ENCODE measurements at places on chromosomes 16 and 17.

- no peak for DNase-seq
Measured at GRCh38 chr17:81092518-81093095, 57.7 kb downstream of the BAIAP2 start.

- DNase-seq, result no peak
Measured at GRCh38 chr16:76941113-76941512, 249.9 kb upstream of the MON1B start.

DNA sequence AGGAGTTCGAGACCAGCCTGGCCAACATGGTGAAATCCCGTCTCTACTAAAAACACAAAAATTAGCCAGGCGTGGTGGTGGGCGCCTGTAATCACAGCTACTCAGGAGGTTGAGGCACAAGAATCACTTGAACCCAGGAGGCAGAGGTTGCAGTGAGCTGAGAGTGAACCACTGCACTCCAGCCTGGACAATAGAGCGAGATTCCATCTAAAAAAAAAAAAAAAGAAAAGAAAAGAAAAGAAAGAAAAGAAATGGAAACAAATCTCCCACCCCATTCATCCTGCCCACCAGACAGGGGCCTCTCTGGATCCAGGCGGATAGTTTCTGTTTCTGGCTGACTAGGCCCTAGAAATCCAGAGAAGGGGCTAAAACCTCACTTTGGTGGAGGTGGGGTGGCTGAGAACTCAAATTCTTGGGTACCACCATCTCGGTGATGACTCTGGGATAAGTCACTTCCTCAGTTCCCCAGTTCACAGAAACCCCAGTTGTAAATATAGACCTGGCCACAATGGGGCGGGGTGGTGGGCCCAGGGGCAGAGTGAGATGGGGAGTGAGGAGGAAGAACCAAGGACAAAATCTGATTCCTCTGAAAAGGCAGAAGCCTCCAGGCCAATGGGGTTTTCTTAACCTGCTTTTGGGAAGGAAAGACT, 22.2 kb downstream of the SOCS1 start:
- DNase-seq, result peak; percentile 75

- DNase-seq, result no peak
Measured at GRCh38 chr16:87728026-87728425, 37.8 kb downstream of the KLHDC4 start.

GRCh38 chr17:41692722-41693521, 4.2 kb downstream of the EIF1 start:
- no peak for DNase-seq

GRCh38 chr16:84722068-84722467, 22.3 kb downstream of the USP10 start:
- no peak for DNase-seq

DNA sequence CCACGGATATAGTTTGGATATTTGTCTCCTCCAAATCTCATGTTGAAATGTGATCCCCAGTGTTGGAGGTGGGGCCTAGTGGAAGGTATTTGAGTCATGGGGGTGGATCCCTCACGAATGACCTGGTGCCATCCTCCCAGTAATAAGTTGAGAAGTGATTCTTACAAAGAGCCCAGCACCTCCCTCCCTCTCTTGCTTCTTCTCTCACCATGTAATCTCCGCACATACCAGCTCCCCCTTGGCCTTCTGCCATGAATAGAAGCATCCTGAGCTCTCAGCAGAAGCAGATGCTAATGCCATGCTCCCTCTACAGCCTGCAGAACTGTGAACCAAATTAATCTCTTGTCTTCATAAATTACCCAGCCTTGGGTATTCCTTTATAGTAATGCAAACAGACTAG, 41.9 kb upstream of the RBBP6 start:
- DNase-seq, result no peak

DNA sequence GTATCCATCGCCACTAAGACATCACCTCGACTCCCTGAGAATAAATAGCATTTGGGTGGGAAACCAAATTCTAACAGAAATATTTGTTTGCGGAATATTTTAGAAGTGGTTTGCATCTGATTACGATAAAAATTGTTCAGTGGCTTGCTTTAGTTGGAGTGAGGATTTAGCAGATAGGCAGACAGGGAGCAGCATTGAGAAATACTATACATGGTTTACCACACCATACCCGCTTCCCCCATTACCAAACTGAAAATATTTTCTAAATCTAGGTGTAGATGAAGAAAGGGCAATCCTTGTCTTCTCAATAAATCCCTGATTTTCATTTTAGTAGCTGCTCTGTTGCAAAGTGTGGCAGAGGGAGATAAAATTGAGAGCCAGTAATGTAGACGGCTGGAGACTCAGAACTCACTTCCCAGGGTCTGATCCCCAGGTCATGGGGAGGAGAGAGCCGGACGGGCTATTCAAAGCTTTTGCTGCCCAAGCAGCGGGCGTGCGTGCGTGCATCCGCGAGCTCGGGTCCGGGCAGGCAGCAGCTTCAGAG, 808 bp upstream of the BAHCC1 start:
- no peak for DNase-seq

GRCh38 chr16:86261379-86261778, 248.9 kb upstream of the FOXF1 start:
- DNase-seq, result no peak

GRCh38 chr16:22379656-22380055, 5.2 kb upstream of the CDR2 start:
- no peak for DNase-seq

GRCh38 chr17:47857551-47858455, 6.8 kb upstream of the SP6 start:
- no peak for DNase-seq

- no peak for DNase-seq
Measured at GRCh38 chr17:72311004-72311403, 190.2 kb downstream of the SOX9 start.

- DNase-seq, result no peak
Measured at GRCh38 chr16:47424846-47425245, 36.0 kb downstream of the ITFG1 start.

DNA sequence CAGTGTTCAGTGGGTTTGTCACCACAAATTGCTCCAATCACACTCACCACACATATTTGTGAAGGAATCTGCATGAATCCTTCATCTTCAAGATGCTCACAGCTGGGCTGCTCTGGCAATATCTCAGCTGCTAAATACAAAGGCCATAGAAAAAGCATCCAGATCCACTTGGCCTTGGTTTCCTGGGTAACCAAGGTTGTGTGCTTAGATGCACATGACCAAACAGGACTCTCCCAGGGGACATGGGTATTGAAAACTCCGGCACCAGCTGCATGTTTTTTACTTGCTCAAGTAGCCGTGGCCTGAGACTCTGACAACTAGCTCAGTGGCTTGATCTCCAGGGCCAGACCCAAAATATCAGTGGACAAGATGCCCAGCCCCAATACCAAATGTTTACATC, 131.3 kb downstream of the CBLN1 start:
- DNase-seq, result no peak

GRCh38 chr16:23848958-23849357, 13.2 kb downstream of the PRKCB start:
- no peak for DNase-seq

- DNase-seq, result no peak
Measured at GRCh38 chr17:78602246-78602645, 25.1 kb upstream of the DNAH17 start.

DNA sequence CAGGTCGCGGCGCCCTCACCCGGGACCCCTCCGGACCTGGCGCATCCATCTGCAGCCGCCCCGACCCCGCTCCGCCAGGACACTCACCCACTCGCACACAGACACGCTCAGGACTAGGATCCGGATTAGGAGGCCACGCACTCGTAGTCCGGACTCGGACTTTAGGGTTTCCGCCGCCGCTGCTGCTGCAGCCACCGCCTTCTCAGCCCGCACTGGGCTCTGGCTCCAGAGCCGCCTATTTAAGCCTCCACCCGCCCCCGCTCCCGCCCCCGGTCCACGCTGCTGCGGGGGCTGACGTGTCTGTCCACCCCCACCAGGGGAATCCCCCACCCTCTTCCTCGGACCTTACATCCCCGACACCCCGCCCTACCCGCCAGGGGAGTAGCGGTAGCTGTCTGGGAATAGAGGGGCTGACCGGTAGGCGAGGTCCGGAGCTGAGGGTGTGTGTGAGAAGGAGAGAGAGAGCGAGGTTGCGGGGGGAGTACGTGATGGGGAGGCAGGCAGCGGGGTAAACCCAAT, at the start of gene RRAD:
TSS of gene RRAD (minus strand) at position 214 of the 519 bp plus-strand sequence. CDS start 356 bp downstream, outside the sequence.
- peak; percentile 34 for DNase-seq

DNA sequence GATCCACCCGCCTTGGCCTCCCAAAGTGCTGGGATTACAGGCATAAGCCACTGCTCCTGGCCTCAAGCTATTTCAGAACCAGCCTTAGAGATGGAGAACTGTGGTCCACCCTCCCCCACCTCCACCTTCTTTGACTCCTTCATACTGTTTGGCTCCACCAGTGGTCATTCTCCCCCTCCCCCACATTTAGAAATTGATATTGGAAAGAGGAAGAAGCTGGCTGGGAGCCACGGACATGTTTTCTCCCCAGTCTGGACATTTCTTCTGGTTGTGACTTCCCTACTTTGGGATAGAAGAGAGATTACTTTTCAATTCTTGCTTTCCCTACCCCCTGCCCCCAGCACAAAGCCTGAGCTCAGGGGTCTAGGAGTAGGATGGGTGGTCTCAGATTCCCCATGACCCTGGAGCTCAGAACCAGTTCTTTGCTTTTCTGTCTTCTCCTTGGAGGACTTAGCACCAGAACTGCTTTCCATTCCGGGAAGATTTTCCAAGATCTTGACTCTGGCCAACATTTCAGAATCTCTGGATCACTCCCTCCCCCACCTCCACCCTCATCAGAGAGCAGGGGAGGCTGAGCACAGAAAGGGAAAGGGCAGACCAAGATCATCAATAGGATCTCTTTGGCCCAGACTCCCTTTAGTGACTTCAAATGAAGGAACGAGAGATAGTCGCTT, 16.3 kb downstream of the CAVIN1 start:
- DNase-seq, result no peak

GRCh38 chr17:81285179-81285878, 9.8 kb downstream of the SLC38A10 start:
- peak; percentile 50 for DNase-seq

DNA sequence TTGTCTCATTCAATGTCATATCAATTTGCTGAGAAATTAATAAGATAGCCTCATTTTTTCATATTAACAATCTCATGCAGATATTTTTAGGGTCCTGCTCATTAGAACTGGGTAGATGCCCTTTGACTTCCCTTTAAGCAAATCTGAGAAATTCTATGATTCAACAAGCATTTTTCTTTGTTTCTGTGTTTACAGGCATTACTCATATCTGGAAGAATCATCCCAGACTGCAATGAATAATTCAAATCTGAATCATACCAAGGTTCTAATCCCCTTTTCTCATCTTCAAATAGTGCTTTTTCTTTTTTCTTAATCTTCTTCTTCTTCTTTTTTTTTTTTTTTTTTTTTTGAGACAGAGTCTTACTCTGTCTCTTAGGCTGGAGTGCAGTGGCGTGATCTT, 69.2 kb upstream of the KIFC3 start:
- no peak for DNase-seq

DNA sequence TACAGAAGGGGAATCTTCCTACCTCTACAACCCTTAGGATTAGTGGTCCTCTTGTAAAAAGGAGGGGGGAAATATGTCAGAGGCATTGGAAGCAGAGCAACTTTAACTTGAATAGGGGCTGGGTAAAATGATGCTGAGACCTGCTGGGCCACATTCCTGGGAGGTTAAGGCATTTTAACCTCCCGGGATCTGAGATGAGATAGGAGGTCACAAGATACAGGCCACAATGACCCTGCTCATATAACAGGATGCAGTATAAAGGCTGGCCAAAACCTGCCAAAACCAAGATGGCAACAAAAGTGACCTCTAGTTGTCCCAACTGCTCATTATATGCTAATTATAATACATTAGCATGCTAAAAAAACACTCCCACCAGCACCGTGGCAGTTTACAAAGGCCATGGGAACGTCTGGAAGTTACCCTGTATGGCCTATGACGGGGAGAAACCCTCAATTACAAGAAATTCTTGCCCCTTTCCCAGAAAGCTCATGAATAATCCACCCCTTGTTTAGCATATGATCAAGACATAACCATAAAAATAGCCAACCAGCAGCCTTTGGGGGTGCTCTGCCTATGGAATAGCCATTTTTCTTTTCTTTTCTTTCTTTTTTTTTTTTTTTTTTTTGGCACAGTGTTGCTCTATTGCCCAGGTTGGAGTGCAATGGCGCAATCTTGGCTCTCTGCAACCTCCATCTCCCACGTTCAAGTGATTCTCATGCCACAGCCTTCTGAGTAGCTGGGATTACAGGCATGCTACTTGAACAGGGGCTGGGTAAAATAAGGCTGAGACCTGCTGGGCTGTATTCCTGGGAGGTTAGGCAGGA, 6.2 kb upstream of the C1QTNF1 start:
- no peak for DNase-seq

DNA sequence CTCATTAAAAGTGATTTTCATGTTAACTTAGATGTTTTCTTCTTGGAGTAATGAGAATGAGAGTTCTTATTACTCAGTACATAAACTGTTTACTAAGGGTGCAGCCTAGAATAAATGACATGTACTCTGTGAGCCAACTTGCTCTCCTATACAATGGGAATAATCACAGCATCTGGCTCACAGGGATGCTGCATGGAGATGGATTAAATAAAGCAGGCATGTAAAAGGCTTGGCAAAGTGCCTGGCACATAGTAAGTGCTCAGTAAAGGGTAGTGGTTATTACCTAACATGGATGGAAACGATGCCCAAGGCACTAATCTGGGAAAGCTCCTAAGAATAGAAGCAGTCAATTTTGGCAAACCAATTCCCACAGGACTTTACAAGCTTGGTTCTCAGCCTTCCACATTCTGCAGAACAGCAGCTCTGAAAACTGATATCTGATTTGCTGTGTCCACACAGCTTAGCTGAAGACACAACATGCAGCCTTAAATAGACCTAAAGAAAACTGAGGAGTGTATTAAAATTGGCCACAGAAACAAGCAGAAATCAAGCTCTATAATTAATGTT, 176.1 kb downstream of the ABCC12 start:
- DNase-seq, result no peak

- DNase-seq, result no peak
Measured at GRCh38 chr16:22670551-22671041, 143.4 kb upstream of the HS3ST2 start.

DNA sequence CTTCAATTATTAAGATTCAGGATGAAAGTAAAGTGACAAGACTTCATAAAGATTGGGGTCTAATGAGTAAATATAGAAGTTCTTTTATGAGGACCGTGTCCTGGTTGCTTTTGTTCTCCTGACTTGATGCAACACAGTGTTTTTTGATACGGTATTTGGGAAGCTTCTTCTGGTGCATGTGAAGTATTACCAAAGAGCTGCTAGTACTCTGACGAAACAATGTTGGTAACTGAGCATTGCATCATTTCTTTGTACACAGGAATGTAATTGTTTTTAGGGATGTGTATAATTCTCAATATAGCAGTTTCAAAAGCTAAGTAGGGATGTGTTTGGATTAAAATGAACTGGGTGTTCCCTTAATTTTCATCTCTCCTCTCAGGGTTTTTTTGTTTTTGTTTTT, 15.9 kb downstream of the KPNB1 start:
- DNase-seq, result no peak

- DNase-seq, result no peak
Measured at GRCh38 chr16:57962046-57962445, 8.9 kb downstream of the CNGB1 start.
